Stimulated activated CD4-positive, alpha-beta T cell treated with anti-CD3 and anti-CD28 coated beads, TNF-alpha, amount 100 ng/mL, for 4 hours (primary cell): ENCODE measurements at places on chromosomes 6 and 20.

DNA sequence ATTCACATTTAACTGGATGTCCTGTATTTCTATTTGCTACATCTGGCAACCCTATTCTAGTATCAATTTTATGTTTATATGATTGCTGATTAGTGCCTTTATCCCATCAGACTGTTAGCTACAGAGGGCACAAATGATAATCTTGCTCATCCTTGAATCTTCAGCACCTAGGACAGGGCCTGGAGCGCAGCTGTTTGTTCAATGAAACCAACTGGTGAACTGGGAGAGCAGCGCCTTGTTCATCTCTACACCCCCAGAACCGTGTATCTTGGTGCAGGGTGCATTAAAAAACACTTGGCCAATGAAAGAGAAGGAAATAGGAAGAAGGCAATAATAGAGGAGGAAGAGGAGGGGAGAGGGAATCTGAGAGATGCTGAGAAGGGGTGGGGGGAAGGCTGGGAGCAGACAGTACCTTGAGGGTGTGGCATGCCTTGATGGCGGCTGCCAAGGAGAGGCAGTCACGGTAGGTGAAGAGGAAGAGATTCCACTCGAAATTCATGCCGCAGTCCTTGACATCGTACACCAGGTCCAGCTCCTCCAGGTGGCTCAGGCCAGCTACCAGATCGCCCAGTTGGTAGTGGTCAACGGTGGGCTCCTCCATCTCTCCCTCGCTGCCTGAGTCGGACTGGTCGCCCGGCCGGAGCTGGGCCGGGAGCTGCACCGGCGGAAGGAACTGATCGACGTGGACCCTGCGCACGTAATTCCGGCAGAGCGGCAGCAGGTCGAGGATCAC, 15.5 kb downstream of the TMEM151B start:
- no peak for DNase-seq

DNA sequence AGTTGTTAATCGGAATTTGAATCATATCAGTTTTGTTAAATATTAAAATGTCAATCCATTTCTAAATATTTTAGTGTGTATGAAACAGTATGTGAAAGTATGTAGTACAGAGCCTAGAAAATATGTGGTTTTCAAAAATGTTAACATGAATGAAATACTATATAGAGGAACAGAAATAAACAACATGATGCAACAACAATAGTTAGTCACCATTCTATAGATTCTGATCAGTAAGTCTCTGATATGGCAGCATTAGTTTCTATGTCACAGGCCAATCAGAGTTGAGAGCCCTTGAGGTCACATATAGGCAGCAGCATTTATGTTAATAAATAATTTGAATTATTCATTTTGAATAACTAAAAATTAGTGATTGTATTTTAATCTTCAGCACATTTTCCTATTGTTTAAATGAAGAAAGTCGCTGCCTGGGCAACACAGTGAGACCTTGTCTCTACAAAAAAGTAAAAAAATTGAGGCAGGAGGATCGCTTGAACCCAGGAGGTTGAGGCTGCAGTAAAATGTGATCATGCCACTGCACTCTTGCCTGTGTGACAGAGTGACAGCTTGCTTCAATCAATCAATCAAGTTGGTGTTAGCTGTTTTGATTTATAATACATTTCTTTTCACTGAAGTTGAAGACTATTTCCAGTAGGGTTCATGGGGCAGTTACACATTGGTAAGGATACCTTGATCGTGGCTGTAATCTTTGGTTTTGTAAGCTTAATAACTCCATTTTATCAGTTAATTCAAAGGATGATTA, 11.5 kb upstream of the MAP3K7 start:
- DNase-seq = no peak

GRCh38 chr6:24126586-24127192, 674 bp downstream of the NRSN1 start:
- DNase-seq = no peak

GRCh38 chr6:28425944-28426541, 17.2 kb downstream of the ZSCAN23 start:
- no peak for DNase-seq

DNA sequence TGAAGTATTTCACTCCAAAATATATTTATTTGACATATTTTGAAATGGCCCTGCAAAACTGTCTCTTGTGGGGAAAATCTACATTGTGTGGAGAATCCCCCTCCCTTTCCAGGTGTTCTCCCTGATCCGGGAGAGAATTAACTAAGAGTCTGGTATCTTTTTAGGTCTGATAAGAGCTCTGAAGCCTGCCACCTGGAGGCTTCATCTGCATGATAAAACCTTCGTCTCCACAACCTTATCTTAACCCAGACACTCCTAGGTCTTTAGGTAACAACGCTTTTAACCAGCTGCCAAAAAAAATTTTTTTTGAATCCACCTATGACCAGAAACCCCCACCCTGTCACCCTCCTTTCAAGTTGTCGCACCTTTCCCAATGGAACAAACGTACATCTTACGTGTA, 43.0 kb downstream of the FAM184A start:
- no peak for DNase-seq

DNA sequence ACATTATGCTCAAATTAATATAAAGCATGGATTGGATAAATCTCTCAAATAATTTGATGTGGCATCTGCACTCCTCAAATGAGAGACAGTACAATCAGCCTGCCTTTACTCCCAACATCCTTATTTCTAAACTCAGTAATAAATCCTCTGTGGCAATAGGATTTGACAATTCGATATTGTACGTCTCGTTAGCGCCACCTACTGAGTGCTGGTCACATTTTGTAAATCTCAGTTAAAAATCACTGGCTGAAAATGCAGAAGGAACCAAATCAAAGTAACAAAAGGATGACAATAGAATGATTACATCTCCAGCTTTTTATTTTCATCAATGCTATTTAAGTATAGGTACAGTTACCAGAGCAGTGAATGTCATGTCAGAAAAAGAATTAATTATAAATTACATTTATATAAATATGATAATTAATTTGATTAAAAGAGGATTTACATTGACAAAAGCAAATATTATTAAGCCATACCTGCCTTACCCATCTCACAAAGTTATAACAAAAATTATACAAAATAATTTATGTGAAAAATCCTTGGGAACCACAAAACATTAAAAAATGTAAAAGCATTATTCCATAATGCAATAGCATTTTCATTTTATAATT, 20.2 kb upstream of the GJE1 start:
- DNase-seq = peak; percentile 31

DNA sequence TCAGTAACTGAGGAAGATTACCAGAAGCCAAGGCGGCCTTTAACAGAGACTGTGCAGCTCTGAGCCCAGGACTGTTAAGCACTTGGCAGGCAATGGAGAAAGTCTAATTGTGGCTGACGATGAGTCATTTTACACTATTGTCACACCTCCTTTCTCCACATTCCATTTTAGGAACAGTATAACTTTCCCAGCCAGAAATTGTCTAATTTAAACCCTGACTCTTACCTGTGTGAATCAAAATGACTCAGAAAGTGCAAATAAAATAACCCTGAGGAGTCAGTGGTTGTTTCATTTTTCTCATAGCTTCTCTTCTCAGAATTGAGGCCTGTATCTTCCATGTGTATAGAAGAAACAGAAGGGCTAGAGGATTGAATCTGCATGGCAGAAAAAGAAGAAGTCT, 40.0 kb upstream of the OPN5 start:
- no peak for DNase-seq

DNA sequence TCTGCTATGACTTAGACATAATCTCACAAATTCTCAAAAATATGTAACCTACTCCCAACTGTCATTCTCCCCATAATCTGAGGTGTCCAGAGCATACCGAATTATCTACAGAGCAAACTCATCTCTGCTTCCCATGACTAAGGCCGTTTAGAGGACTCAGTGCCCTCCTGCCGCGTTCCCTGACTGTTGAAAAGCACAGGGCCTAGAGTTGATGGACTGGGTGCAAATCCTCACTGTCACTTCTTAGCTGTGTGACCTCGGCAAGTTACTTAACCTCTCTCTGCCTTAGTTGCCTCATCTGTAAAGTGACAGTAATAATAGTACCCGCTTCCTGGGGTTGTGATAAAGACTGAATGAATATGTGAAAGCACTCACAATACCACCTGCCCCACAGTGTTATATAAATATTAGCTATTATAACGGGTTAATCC, 4.7 kb upstream of the TUBB2A start:
- no peak for DNase-seq

GRCh38 chr6:144055121-144055931, 40.0 kb downstream of the SF3B5 start:
- DNase-seq = peak; percentile 21

DNA sequence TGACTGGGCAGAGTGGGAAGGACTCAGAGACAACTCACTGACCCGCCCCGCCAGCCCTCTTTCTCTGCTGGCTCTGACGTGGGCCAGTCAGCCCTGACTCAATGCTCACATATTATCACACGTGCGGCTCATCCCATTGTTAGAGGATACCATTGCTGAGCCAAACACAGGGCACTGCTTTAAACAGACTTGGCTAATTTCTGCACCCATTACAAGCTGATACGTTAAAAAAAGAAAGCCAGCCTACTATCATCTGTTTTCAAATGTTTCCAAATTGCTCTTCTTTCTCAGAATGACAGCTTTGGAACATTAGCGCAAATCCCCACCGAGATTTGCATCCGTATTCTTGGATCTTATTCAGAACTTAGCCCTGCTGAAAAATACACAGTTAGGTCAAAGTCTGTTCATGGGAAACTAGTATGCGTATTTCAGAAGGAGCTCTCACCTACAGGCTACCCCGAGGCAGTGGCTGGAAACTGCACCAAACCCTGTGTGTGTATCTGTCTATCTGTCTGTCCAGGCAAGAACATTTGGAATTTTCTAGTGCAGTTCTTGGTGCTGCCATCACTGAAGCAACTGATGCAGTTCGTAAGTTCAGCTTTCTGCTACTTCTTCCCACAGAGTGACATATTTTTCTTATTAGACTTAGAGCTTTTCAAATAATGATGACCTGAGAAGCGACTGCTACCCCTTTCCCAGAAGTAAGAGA, 32.8 kb downstream of the RAMACL start:
- no peak for DNase-seq

- DNase-seq = no peak
Observed at GRCh38 chr6:148987982-148988381, 241.2 kb downstream of the UST start.

GRCh38 chr6:41677124-41677921, 39.1 kb downstream of the MDFI start:
- no peak for DNase-seq
